ENCODE measurements at places on chromosomes 3 and 15. TPM values are rescaled to one million over a fixed set of nuclear protein-coding genes. Genes with fewer than 3 reads are reported as not detected.

- H3K4me1 ChIP-seq = peaks cover 3% of the 10 kb centered on the region
- no peak overlapping the region for H3K27ac ChIP-seq
- no peak overlapping the region for H3K4me3 ChIP-seq
- DNase-seq = no peak
- peaks cover 13% of the 10 kb centered on the region for H3K27me3 ChIP-seq
These were observed 78.7 kb upstream of the PROK2 start for GRCh38 chr3:71863563-71864190.

- no peak for DNase-seq
- H3K36me3 ChIP-seq = no peaks in the 10 kb centered on the region
These were observed 19.1 kb downstream of the TTC21A start for GRCh38 chr3:39126532-39127071.

- no peak overlapping the region for H3K27ac ChIP-seq
- DNase-seq = no peak
- H3K36me3 ChIP-seq = no peaks in the 10 kb centered on the region
- no peak overlapping the region for H3K4me3 ChIP-seq
These were observed 13.2 kb upstream of the DLG1 start for GRCh38 chr3:197311591-197311990.

- no peak overlapping the region for H3K27ac ChIP-seq
- H3K36me3 ChIP-seq = no peaks in the 10 kb centered on the region
- no peak overlapping the region for H3K4me3 ChIP-seq
- H3K4me1 ChIP-seq = no peaks in the 10 kb centered on the region
- peaks cover 2% of the 10 kb centered on the region for H3K27me3 ChIP-seq
- no peak for DNase-seq
These were observed 436.0 kb upstream of the TPM1 start for GRCh38 chr15:62606376-62607113.

DNA sequence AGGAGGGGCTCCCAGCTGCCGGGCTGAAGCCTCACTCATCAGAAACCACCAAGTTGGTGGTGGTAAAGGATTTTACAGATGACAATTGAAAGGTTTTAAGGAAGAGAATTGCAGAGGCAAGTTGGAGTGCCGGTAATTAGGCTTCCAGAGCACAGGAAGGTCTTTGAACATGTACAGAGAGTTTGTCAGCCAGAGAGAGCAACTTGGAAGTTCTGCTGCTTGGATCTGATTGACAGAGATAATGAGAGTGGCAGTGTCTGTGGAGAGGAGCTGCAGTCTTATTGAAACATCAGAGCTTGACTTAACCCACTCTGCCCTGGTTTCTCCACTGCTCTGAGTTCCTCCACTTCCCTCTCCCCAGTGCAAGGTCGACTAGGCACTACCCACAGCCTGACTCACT, 448.6 kb downstream of the EPHB1 start:
- no peak overlapping the region for H3K4me3 ChIP-seq
- no peak for DNase-seq
- H3K4me1 ChIP-seq = no peaks in the 10 kb centered on the region
- H3K36me3 ChIP-seq = no peaks in the 10 kb centered on the region
- no peaks in the 10 kb centered on the region for H3K27me3 ChIP-seq

- no peak for DNase-seq
- no peaks in the 10 kb centered on the region for H3K27me3 ChIP-seq
- no peak overlapping the region for H3K27ac ChIP-seq
- no peaks in the 10 kb centered on the region for H3K4me1 ChIP-seq
These were observed 89.8 kb downstream of the IMPG2 start for GRCh38 chr3:101230618-101231017.

DNA sequence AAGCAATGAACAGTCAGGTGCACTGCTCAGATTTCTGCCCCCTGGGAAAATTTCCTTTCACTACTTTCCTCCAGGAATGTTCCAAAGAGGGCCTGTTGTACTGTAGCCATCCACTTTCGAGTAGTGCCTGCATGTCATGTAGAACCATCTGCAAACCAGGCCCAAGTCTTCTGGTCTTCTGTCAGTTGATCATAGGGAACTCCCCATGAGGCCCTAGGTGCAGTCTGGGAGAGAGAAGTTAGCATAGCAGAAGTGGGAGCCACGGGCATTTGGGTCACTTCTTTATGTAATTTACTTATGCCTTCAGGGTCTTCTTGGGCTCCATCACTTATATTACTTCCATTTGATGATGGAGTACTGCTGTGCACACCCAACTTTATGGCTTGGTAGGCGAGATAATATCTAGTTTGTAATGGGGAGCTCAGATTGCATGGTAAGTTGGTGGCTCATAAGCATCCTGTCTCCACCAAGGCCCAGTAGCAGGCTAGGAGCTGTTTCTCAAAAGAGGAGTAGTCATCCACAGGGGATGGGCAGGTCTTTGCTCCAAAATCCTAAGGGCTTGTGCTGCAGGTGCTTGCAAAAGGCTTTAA, 151.4 kb downstream of the NFKBIZ start:
- H3K36me3 ChIP-seq = no peaks in the 10 kb centered on the region
- DNase-seq = no peak
- H3K4me1 ChIP-seq = no peaks in the 10 kb centered on the region
- H3K27ac ChIP-seq = no peak overlapping the region

Gene SI
- not detected for total RNA-seq

Gene FEZF2
- not detected for total RNA-seq

All from CD4-positive, alpha-beta T cell (primary cell).